CD8-positive, alpha-beta memory T cell (primary cell): ENCODE measurements at places on chromosomes 11 and 22.
A peak's percentile ranks its signal among the peaks of the same experiment; 100 is the strongest.

DNA sequence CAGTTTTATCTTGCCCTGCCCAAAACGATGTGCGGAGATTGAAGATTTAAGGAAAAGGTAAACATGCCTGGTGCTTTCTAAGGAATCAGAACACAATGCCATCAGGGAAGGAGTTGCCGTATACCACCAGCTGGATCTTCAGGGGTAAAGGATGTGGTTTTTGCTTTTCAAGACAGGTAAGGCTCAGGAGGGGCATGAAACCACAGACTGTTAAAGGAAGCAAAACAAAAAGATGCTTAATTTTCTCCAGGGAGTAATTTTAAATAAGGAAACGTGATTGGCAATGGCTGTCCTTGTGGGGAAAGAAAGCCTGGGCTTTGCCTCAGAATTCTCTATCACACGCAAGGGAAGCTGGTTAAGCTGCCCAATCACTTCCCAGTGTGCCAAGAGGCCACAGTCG lies 655.6 kb downstream of the OPCML start:
- no peaks in the 10 kb centered on the region for H3K27me3 ChIP-seq
- DNase-seq = no peak
- H3K36me3 ChIP-seq = no peaks in the 10 kb centered on the region
- H3K4me3 ChIP-seq = no peak overlapping the region

DNA sequence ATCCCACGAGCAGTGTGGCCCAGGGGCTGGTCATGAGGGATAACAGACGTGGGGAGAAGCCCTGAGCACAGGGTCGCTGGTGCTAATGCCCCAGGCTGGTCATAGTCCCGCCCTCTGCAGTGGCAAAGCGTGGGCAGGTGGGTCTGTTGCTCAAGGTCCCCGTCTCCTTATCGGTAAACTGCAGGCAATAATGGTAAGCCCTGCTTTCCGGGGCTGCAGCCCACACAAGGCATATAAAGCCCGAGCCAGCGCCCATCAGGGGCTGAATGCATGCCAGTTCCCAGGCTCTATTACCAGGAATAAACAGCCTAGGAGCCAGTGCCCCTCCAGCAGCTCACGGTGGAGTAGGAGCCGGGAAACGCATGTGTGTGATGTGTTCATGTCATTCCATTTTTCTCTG lies 261.0 kb downstream of the BRD1 start:
- no peak for DNase-seq
- H3K27me3 ChIP-seq = no peaks in the 10 kb centered on the region
- no peaks in the 10 kb centered on the region for H3K4me1 ChIP-seq
- H3K4me3 ChIP-seq = no peak overlapping the region
- no peak overlapping the region for H3K27ac ChIP-seq
- no peaks in the 10 kb centered on the region for H3K36me3 ChIP-seq

- no peaks in the 10 kb centered on the region for H3K27me3 ChIP-seq
- no peaks in the 10 kb centered on the region for H3K4me1 ChIP-seq
- no peak overlapping the region for H3K27ac ChIP-seq
- no peak overlapping the region for H3K4me3 ChIP-seq
- peaks cover 20% of the 10 kb centered on the region for H3K36me3 ChIP-seq
Observed at GRCh38 chr22:31451709-31452571, 37.7 kb downstream of the EIF4ENIF1 start.

GRCh38 chr22:27769012-27769411 lies 32.5 kb downstream of the MN1 start:
- H3K36me3 ChIP-seq = no peaks in the 10 kb centered on the region
- H3K4me3 ChIP-seq = no peak overlapping the region
- no peak overlapping the region for H3K27ac ChIP-seq
- no peak for DNase-seq

- H3K27me3 ChIP-seq = no peaks in the 10 kb centered on the region
- no peak overlapping the region for H3K4me3 ChIP-seq
- no peaks in the 10 kb centered on the region for H3K4me1 ChIP-seq
- DNase-seq = no peak
- no peaks in the 10 kb centered on the region for H3K36me3 ChIP-seq
Observed at GRCh38 chr11:133064152-133064877, 468.0 kb downstream of the OPCML start.

GRCh38 chr11:105265845-105266244 lies 126.3 kb upstream of the CARD18 start:
- H3K27me3 ChIP-seq = no peaks in the 10 kb centered on the region
- no peak overlapping the region for H3K27ac ChIP-seq
- no peaks in the 10 kb centered on the region for H3K36me3 ChIP-seq
- H3K4me1 ChIP-seq = no peaks in the 10 kb centered on the region
- H3K4me3 ChIP-seq = no peak overlapping the region
- DNase-seq = no peak

GRCh38 chr11:83827520-83827919 lies 541.4 kb upstream of the CCDC90B start:
- no peaks in the 10 kb centered on the region for H3K27me3 ChIP-seq
- no peaks in the 10 kb centered on the region for H3K4me1 ChIP-seq
- no peaks in the 10 kb centered on the region for H3K36me3 ChIP-seq
- no peak overlapping the region for H3K4me3 ChIP-seq
- H3K27ac ChIP-seq = no peak overlapping the region
- no peak for DNase-seq

DNA sequence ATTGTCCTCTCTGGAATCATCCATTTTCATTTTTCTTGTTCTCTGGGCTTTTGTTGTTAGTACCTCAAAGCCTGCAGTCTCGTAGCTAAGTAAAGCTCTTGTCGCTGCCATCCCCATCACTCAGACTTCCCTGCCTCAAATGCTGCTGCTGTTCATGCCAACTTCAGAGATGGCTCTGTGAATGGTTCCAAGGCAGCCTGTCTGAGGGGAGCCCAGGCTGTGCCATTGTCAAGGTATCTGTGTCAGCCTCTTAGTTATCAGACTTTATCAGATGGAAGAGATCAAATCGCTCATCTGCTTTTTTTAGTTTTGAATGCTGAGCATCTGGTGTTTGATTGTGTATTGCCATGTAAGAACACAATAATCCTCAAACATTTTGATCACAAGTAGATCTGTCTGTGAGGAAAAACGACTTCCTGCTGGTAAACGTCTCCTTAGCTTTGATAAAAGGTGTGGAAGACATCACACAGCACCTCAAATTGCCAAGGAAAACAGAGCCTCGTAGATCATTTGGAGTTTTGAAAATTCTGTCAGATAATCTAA lies 304.2 kb upstream of the ZC3H12C start:
- H3K27me3 ChIP-seq = no peaks in the 10 kb centered on the region
- H3K36me3 ChIP-seq = no peaks in the 10 kb centered on the region
- DNase-seq = no peak
- H3K27ac ChIP-seq = no peak overlapping the region
- H3K4me3 ChIP-seq = no peak overlapping the region

- H3K27ac ChIP-seq = no peak overlapping the region
- no peak overlapping the region for H3K4me3 ChIP-seq
Observed at GRCh38 chr22:29219881-29220670, 14.4 kb downstream of the EMID1 start.

DNA sequence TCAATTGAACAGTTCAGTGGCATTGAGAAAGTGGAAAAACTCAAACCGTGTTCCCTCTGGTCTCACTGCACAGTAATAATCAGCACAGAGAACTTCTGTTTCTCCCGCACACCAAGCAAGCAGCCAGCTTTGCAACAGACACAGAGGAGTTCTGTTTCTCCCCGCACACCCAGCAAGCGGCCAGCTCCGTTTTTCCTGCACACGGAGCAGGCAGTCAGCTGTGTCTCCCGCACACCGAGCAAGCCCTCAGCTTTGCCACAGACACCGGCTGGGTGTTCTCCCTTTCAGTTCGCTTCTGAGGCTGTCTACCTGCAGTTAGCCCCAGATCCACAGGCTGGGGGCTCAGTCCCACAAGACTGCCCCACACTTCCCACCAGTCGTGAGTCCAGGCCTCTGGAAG lies 9.9 kb upstream of the TALDO1 start:
- no peak overlapping the region for H3K27ac ChIP-seq
- H3K4me1 ChIP-seq = peaks cover 12% of the 10 kb centered on the region
- no peaks in the 10 kb centered on the region for H3K27me3 ChIP-seq
- H3K36me3 ChIP-seq = no peaks in the 10 kb centered on the region
- peak overlapping the region; percentile 2 for H3K4me3 ChIP-seq
- no peak for DNase-seq

DNA sequence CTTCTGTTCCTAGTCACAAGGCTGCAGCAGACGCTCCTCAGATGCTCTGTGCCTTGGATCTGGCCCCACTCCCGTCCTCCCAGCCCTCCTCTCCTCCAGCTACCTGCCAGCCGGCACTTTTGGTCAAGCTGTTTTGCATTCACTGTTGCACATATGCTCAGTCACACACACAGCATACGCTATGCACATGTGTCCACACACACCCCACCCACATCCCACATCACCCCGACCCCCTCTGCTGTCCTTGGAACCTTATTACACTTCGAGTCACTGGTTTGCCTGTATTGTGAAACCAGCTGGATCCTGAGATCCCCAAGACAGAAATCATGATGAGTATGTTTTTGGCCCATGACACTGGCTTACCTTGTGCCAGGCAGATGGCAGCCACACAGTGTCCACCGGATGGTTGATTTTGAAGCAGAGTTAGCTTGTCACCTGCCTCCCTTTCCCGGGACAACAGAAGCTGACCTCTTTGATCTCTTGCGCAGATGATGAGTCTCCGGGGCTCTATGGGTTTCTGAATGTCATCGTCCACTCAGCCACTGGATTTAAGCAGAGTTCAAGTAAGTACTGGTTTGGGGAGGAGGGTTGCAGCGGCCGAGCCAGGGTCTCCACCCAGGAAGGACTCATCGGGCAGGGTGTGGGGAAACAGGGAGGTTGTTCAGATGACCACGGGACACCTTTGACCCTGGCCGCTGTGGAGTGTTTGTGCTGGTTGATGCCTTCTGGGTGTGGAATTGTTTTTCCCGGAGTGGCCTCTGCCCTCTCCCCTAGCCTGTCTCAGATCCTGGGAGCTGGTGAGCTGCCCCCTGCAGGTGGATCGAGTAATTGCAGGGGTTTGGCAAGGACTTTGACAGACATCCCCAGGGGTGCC lies 109.8 kb downstream of the BCR start:
- no peaks in the 10 kb centered on the region for H3K4me1 ChIP-seq
- no peak overlapping the region for H3K27ac ChIP-seq
- DNase-seq = peak; percentile 67
- H3K27me3 ChIP-seq = no peaks in the 10 kb centered on the region
- H3K36me3 ChIP-seq = peaks cover 48% of the 10 kb centered on the region

- H3K4me3 ChIP-seq = no peak overlapping the region
- H3K36me3 ChIP-seq = no peaks in the 10 kb centered on the region
- DNase-seq = no peak
- no peaks in the 10 kb centered on the region for H3K27me3 ChIP-seq
Observed at GRCh38 chr22:25623310-25623734, 58.8 kb downstream of the GRK3 start.

DNA sequence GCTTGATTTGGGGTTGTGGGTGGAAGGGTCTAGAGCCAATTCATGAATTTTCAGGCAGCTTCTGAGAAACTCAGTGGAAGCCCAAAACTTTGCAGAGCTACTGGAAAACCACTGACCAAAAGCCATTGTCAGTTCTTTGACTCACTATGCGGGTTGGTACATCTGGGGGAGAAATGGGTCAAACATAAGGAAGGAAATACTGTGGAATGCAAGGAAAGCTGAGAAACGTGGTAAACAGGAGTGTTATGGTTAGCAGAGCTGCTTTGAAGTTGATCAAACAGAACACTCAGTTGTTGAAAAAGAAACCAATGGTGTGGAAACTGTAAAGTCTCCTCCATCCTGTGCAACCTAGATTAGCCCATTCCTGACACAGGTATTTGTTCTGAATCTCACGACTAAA lies 6.3 kb upstream of the ABTB2 start:
- no peak for DNase-seq
- H3K36me3 ChIP-seq = no peaks in the 10 kb centered on the region
- H3K27ac ChIP-seq = no peak overlapping the region
- no peak overlapping the region for H3K4me3 ChIP-seq
- H3K4me1 ChIP-seq = no peaks in the 10 kb centered on the region

- no peaks in the 10 kb centered on the region for H3K27me3 ChIP-seq
- no peak overlapping the region for H3K4me3 ChIP-seq
- no peaks in the 10 kb centered on the region for H3K4me1 ChIP-seq
- no peak overlapping the region for H3K27ac ChIP-seq
- DNase-seq = no peak
Observed at GRCh38 chr11:26909515-26909914, 84.4 kb upstream of the FIBIN start.

DNA sequence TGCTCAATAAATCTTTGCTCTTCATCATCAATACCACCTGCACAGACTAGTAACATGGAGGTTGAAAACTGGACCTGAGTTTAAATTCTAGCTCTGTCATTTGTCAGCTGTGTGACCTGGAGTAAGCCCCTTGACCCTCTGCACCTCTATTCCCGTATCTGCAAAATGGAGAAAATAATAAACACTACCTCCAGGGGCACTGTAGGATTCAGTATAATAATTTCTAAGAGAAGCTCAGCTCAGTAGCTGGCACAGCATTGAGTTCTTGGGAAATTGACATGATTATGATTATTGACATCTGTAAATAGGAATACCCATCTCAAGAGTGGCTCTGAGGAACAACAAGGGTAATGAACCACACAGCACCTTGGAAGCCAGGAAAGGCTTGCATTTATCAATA lies 78.4 kb downstream of the MN1 start:
- no peaks in the 10 kb centered on the region for H3K4me1 ChIP-seq
- no peak for DNase-seq
- no peak overlapping the region for H3K4me3 ChIP-seq
- H3K27me3 ChIP-seq = no peaks in the 10 kb centered on the region
- no peak overlapping the region for H3K27ac ChIP-seq

DNA sequence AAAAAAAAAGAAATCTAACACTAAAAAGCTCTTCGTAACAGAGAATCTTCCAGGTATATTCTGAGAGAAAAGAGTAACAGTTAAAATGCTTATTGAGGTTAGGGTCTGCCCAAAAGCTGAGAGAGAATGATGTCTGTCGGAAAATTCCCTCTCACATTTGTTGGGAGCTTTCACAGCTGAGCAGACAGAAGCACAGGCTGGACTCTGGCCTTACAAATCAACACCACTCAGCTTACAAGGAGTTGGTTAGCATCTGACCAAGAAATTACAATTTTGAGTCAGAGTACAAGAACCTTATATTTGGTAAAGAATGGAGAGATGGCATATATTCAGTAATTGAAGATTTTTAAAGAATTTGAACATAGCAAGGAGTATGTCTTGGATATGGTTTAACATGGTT lies 1561.0 kb upstream of the RAG2 start:
- H3K4me3 ChIP-seq = no peak overlapping the region
- no peaks in the 10 kb centered on the region for H3K36me3 ChIP-seq

DNA sequence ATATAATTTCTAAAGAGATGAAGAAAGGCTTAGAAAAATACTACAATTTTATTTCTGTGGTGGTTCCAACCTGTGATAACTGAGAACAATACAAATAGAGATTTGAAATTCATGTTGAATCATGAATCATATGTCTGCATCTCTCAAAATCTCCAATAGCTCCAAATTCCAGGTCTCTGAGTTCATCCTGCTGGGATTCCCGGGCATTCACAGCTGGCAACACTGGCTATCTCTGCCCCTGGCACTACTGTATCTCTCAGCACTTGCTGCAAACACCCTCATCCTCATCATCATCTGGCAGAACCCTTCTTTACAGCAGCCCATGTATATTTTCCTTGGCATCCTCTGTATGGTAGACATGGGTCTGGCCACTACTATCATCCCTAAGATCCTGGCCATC lies at the start of gene OR56B1:
Gene OR56B1, plus strand, starts transcription at position 53 of the 400 bp plus-strand sequence. Its CDS starts 69 bp downstream, at position 122.
- H3K27me3 ChIP-seq = no peaks in the 10 kb centered on the region
- H3K4me1 ChIP-seq = no peaks in the 10 kb centered on the region
- no peak within 1 kb of the TSS for H3K4me3 ChIP-seq
- H3K36me3 ChIP-seq = no peaks in the 10 kb centered on the region
- H3K27ac ChIP-seq = no peak within 1 kb of the TSS
- no peak for DNase-seq

GRCh38 chr11:20669820-20670684 lies 666 bp downstream of the NELL1 start:
- peaks cover 5% of the 10 kb centered on the region for H3K27me3 ChIP-seq
- H3K27ac ChIP-seq = no peak overlapping the region
- no peaks in the 10 kb centered on the region for H3K4me1 ChIP-seq
- H3K36me3 ChIP-seq = no peaks in the 10 kb centered on the region
